Stimulated activated naive CD8-positive, alpha-beta T cell treated with anti-CD3 and anti-CD28 coated beads, Interleukin-15, amount 100 ng/mL, for 72 hours (primary cell): ENCODE measurements at places on chromosomes 12 and 14.

- DNase-seq: no peak
Measured at GRCh38 chr14:67517083-67517482, 16.0 kb upstream of the PLEKHH1 start.

GRCh38 chr12:16348435-16349130 lies 1.1 kb downstream of the MGST1 start:
- no peak for DNase-seq

DNA sequence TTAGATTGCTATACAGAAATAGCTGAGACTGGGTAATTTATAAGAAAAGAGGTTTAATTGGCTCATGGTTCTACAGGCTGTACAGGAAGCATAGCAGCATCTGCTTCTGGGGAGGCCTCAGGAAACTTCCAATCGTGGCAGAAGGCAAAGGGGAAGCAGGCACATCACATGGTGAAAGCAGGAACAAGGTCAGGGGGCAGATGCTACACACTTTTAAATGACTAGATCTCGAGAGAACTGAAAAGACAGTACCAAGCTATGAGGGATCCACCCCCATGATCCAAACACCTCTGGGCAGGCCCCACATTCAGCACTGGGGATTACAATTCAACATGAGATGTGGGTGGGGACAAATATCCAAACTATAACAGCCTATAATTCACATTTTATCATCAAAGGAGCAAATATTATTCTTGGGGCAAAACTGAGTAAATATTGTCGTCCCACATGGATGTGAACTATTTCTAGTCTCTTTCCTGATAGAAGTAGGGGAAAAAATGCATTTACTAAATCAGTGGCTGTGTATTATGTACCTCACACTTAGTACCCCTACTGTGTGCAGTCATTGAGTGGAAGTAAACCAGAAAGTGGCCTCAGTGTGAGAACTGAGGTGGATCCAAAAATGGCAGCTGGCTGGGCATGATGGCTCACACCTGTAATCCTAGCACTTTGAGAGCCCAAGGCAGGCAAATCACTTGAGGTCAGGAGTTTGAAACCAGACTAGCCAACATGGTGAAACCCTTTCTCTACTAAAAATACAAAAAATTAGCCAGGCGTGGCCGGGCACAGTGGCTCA lies 25.4 kb upstream of the A2ML1 start:
- DNase-seq: no peak

DNA sequence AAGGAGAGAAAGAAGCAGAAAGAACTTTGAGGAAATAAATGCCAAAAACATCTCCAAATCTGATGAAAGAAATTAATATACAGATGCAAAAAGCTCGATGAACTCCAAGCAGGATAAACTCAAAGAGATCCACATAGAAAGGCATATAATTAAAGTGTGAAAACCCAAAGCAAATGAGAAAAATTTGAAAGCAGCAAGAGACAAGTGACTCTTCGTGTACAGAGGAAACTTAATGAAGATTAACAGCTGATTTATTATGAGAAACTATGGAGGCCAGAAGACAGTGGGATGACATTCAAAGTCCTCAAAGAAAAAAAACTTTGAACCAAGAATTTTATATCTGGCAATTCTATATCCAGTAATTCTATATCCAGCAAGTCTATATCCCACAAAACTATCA lies 163.0 kb upstream of the TMCC3 start:
- DNase-seq: no peak

GRCh38 chr14:58738876-58739275 lies 101.1 kb downstream of the DACT1 start:
- no peak for DNase-seq

- DNase-seq: no peak
Measured at GRCh38 chr12:52876372-52876771, 27.6 kb upstream of the KRT78 start.

- DNase-seq: no peak
Measured at GRCh38 chr12:47739979-47740378, 14.7 kb upstream of the ENDOU start.

GRCh38 chr12:50215033-50215432 lies 47.9 kb upstream of the CERS5 start:
- DNase-seq: no peak

DNA sequence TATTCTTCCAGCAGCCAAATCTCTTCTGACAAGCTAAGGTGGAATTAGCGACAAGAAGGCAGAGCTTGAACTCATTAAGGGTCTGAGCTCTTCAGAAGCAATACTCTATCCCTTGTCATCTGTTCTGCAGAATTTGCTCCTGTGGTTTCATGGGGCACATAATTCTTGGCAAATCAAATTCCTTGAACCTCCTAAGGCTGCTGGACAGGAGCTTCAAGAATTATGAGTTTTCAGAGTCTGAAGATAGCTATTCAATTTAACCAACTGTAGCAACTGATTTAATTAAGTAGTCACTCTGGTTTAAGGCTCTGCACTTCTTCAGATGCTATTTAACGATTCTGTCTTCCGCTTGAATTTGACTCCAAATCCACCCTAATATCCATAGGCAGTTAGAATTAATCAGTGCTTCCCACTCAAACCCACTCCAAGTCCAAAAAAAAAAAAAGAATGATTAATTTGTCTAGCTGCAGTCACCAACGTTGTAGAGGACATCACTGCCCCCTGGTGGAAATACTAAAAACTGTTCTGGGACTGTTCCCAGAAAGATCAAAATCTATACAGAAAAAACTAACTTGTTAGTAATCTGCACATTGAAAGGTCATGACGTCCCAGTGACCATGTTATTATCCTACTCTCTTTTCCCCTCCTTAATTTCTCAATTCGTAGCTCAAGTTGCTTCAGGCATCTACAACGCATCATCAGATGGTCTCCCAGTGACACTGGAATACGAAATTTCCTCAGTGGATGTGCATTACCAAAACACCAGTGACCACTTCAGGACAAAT lies 169.9 kb downstream of the KIF21A start:
- peak; percentile 26 for DNase-seq

- DNase-seq: peak; percentile 66
Measured at GRCh38 chr14:52553002-52553670, 500 bp downstream of the GPR137C start.

DNA sequence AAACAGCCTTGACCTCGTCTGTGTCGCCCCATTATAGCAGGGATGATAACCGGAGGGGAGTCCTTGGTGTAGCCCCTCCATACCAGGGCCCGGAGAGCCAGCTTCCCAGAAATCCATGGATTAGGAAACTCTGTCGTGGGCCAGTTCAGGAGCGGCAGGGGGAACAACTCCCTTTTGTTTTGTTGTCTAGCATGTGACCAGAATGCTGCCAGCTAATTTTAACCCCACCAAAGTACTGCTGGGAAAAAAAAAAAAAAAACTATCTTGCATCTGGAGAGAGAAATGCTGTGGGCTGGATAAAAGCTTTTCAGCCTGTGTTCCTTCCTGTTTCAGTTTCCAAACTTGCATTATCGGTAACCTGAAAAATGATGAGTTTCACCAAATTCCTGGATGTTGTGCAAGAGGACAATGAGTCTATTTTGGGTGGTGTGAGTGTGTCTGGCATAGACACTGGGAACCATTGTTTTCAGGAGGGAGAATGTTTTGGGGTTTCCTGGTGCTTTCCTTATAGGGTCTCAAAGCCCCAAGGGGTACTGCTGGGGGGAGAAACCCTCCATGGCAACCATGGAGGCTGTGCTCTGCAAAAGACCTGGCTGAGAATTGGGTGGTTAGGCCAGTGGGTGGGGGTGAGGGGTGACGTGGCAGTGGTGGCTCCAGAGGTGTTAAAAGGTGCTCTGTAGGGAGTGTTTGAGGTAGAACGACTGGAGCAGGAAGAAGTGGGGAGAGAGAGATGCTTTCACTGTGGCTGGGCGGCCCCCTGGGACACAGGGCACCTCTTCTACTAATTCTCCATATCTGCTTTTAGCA lies 14.9 kb upstream of the IRF2BPL start:
- peak; percentile 75 for DNase-seq

DNA sequence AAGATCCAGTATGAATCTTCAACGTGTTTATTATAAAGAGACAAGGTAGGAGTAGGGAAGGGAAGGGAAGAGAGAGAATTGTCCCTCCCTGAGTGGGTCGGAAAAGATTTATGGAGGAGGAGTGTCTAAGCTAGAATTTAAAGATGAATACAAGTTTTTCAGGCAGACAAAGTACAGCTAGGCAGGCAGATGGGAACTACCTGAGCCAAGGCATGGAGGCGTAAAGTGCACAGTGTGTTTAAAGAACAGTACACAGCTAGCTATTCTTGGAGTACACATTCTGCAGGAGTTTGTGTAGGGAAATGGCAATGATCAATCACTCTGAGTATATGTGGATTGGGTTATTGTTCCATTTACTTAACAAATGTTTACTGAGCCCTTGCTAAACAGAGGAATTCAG lies 20.1 kb downstream of the PLEKHG7 start:
- DNase-seq: no peak

DNA sequence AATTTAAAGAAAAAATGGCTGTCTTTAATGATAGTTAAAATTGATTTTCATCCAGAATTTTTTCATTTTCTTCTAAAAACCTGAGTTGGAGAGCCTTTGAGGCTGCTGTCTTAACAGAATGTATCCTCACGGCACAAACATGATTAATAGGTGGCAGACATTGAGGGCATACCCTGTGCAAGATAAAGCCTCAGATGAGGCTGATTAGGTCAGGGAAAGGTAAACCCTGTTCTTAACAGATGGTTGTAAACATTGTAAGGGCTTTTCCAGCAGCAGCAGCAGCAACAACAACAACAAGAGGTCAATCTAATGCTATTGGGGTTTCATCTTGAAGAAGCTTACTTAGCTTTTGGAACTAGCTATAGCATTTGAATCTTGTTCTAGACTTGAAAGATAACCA lies 17.4 kb downstream of the GNG2 start:
- DNase-seq: no peak

- DNase-seq: no peak
Measured at GRCh38 chr12:25854991-25855390, 103.5 kb upstream of the RASSF8 start.

- no peak for DNase-seq
Measured at GRCh38 chr12:124031058-124031457, 58.0 kb downstream of the ZNF664 start.

- DNase-seq: no peak
Measured at GRCh38 chr12:131785763-131786330, 42.3 kb upstream of the MMP17 start.

GRCh38 chr14:61557262-61557661 lies 138.1 kb upstream of the HIF1A start:
- no peak for DNase-seq

DNA sequence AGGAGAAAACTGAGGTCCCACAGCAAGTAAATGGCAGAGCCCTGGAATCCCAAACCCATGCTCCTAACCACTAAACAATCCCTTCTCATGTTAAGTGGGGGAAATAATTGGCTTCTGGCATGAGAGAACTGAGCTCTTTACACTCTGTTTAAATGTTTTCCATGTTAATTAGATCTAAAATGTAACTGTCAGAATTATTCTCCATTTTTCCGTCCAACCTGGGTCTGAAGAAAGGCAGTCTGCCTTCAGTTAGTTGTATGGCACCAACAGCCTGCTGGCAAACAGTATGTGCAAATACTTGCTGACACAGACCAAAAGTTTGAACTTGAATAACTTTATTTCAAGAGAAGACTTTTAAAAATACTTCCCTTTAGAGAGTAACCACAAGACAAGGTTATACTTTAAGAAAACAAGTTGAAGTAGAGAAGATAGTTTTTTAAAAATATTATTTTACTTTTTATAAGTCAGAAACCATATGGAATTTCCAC lies 59.7 kb downstream of the E2F7 start:
- DNase-seq: no peak

- no peak for DNase-seq
Measured at GRCh38 chr12:8057306-8057705, 8.9 kb downstream of the C3AR1 start.

- DNase-seq: no peak
Measured at GRCh38 chr12:131425112-131426075, 285.5 kb upstream of the SFSWAP start.
